ENCODE measurements at places on chromosomes 1 and 21. TPM values are rescaled to one million over a fixed set of nuclear protein-coding genes. Genes with fewer than 3 reads are reported as not detected.

- DNase-seq: no peak
Measured at GRCh38 chr21:35249636-35250035, 200.5 kb upstream of the RUNX1 start.

GRCh38 chr1:12109901-12110300 is 46.8 kb downstream of the TNFRSF8 start:
- DNase-seq: no peak

- DNase-seq: no peak
Measured at GRCh38 chr1:60037669-60038068, 35.9 kb downstream of the C1orf87 start.

- DNase-seq: no peak
Measured at GRCh38 chr1:197857477-197857876, 45.0 kb upstream of the C1orf53 start.

DNA sequence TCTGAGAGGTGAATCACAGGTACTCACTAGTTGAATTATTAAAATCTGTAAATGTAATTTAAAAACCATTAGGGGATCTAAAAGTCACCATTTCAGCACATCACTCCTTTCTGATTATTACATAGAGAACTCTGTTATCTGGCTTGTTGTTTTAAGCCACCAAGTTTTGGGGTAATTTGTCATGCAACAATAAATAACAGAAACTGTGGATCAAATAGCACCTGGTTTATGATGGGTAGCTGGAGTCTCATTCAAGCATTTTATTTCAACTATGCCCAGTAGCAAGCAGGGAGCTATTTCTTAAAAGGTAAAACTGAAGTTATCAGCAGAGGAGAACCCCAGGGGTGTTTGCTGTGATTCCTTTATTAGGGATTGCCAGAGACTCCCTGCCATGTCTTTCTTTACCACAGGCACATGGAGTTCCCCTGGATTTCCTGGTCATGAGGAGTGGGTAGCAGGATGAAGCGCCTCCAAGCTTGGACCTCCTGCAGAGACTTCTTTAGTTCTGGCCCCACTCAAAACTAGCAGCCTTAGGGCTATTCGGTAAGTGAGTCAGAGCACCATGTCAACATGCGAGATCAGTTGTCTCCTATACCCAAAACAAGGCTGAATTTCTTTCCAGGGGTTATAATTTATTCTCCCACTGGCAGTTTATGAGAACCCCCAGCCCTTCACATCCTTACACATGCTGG is 179.2 kb downstream of the GIPC2 start:
- peak; percentile 26 for DNase-seq

DNA sequence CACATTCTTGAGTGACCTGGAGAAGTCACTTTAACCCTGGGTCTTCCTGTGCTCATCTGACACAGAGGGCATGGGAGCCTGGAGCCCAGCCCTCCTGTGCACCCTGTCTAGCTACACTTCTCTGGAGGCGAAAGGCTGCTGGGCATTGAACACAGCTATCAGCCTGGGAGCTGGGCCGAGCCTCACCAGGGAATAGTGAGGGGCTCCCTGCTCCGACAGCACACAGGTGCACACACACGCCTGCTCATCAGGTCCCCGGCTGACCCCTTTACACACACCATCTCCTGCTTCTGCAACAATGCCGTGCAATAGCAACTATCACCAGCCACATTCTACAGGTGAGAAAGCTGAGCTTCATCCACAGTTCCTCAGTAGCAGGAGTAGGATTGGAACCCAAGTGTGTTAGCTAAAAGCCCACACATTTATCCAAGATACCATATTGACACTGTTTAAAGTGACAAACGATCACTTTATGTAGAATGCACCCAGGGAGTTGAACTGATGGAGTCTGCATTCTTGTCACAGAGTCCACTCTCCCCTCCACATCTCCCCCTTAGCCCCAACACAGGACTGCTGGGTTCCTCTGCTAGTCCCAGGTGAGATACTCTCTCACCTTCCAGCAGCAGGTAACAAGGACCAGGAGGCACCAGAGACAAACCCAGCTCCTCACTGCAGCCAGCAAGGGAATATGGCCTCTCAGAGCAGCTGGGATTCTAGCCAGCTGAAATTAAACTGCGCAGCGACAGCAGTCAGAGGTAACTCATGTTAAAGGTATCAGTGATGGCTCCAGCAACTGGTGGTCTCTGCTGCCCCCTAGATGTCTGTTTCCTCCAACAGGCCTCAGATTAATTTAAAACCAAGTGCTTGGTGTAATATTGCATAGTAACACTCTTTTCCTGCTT is 18.3 kb upstream of the CAPN8 start:
- DNase-seq: peak; percentile 41

DNA sequence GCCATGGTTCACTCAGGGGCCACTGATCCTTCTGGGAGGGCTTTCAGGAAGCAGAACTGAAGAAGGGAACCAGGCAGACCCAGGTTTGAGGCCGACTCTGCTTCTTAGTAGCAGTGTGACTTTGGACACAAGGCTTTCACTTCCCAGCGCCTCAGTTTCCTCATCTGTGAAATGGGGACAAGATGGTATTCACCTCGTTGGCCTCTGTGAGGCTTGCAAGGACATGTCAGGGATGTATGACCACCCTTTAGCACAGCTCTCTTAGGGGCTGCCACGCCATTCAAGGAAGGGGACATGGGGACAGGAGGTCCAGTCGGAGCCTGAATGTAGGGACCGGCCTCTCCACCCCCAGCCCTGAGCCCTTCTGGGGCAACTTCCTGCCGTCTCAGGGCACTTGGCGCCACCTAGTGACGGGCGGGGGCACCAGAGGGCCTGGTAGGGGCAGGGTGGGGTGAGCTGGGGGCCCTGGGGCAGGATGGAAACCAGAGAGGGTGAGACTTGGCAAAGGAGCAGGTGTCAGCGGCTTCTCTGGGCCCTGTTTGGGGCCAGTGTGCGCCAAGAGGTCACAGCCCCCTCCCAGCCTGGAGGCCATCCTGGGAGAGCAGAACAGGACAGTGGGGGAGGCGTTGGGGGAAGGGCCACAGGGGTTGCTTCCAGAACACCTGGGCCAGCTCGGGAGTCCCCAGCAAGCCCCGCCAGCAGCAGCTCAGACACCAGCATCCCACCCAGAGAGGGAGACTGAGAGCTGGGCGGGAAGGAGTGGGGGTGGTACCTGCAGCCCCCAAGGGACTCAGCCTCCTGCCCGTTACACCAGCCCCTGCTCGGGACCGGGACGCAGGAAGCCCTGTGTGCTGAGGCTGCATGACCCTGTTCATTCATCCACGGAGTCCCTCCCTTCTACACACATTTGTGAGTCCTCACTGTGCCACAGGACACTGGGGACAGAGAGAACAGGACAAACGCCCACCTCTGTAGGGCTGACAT is 102.5 kb upstream of the TARDBP start:
- peak; percentile 62 for DNase-seq

- peak; percentile 41 for DNase-seq
Measured at GRCh38 chr1:18256282-18257235, 149.0 kb downstream of the IGSF21 start.

- no peak for DNase-seq
Measured at GRCh38 chr1:14850563-14850962, 252.1 kb downstream of the KAZN start.

DNA sequence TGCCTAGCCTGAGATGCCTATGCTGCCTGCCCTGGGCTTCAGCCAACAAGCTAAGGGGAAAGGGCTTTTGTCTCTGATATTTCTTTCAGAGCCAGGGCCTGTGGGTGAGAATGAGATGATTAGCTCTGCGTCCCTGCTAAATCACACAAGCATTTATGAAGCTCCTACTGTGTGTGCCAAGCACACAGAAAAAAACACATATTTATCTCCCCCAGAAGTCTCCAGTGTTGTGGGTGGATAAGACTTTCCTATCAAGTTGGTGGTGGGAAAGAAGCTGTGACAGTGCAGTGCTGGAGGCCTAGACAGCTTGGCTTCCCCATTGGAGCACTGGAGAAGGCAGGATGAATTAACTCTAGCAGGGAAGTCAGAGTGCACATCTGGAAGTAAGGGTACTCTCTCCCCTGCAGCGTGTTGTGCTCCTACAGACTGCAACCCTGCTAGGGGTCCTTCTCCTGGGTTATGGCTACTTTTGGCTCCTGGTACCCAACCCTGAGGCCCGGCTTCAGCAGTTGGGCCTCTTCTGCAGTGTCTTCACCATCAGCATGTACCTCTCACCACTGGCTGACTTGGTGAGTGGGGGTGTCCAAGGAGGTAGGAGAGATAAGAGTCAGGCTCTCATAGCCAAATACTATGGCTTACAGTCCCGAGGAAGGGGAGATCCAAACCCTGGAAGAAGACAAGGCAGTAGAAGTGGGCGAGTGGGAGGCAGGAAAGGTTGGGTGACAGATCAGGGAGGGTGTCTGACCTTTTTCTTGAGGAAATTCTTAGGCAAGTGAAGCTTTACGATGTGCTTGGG is 1.7 kb downstream of the SLC50A1 start:
- DNase-seq: no peak

DNA sequence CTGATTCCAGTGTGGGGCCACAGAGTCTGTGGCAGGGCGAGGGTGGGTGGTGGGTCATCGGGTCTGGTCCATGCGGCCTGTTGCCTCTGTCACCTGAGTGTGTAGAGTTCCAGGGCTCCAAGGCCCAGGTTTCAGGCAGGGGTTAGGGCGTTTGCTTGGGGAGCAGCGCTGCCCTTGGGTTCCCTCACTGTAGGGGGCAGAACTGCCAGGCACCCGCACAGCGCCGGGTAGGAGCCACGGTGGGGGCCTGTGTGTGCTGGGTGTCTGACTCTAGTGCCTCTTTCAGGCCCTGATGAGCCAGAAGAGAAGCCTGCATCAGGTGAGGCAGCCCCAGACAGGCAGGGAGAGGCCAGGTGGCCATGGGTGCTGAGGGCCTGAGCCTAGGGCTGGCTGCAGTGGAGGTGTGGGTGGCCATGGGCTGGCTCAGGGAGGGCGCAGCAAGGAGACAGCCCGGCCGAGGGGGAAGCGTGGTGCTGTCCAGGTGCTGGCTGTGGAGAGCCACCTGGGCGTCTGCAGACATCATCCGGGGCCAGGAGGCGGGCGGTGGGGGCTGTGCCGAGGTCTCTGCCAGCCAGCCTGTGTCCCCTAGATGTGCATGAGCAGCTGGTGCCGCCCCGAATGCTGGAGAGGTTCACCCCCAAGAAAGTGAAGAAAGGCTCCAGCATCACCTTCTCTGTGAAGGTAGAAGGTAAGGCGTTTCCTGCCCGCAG is 72.3 kb downstream of the TRIM11 start:
- DNase-seq: no peak

DNA sequence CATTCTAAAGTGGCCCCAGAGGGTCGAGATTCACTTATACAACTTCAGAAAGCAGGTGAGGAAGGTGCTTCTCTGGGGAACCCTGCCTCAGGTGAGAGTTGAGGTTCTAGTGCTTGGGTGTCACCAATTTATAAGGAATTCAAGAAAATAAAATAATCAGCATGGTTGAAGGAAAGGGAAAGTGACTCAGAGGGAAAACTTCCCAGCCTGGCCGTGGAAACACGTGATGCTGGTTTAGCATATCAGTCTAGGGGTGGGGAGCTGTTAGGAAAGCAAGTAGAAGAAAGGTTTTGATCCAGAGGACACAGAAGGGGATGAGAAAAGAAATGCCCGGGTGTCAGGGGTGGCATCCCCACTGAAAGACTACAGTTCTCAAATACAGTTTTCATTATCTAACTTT is 37.7 kb upstream of the TMEM125 start:
- DNase-seq: peak; percentile 53

GRCh38 chr1:92599184-92599583 is 112.5 kb upstream of the GFI1 start:
- DNase-seq: no peak

- DNase-seq: no peak
Measured at GRCh38 chr1:89203166-89203565, 4.4 kb upstream of the GBP4 start.

GRCh38 chr1:119000371-119001180 is 12.4 kb upstream of the TBX15 start:
- no peak for DNase-seq

GRCh38 chr21:45019887-45020537 is 54.4 kb upstream of the ADARB1 start:
- DNase-seq: no peak

GRCh38 chr1:37147392-37147831 is 113.1 kb upstream of the GRIK3 start:
- peak; percentile 56 for DNase-seq

- no peak for DNase-seq
Measured at GRCh38 chr1:241408170-241408569, 51.2 kb upstream of the RGS7 start.

GRCh38 chr1:99180915-99181314 is 83.4 kb upstream of the PLPPR4 start:
- DNase-seq: no peak

GRCh38 chr1:113012149-113012548 is 56.2 kb upstream of the SLC16A1 start:
- DNase-seq: no peak

DNA sequence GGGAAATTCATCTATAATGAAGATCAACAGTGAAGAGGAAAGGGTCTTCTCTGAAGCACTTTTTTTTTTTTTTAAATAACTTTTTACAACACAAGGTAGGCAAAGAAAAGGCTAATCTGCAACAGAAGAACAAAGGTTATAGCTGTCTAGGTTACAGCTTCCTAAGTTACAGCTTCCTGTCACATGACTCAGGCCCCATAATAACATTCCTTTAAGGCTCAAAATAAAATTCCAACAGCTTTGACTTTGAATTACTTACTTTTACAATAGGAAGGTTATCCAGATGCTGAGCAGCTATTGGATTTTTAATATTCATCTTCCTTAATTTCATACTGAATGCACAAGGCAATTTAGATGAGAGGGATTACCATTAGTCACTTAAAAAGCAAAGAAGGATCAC is 40.4 kb upstream of the TMEM61 start:
- no peak for DNase-seq

DNA sequence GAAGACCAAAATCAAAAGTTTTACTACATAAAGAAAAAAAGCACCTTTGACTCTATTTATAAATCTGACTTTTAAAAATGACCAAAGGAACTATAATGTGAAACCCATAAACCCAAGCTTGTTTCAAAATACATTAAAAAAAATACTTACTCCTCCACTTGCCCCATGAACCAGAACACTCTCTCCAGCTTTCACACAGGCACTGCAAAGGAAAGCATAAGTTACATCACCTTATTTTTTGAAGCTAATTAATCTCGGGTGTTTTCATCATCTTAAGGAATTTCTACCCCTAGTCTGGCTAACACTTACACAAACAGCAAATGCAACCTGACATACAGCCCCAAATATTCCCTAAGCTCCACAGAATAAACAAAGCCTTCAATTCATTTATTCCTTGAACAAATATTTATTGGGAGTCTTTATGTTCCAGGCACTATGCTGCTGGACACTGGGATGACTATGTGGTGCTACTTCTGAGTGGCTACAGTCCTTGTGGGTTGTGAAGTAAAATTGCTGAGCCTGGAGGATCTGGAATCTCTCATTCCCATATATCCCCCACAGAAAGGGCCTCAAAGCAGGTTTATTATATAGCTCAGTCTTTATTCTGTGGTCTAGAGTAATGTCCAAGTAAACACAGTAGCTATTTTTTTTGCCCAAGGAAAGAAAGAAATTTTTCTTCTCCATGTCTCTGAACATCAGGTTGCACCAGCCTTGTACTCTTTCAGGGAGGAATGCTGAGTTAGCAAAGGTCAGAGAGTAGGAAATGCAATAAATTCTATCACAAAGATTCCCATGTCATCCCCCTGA is 18.2 kb downstream of the CRYZ start:
- DNase-seq: no peak

- no peak for DNase-seq
Measured at GRCh38 chr1:66739401-66740157, 12.7 kb upstream of the DYNLT5 start.

GRCh38 chr1:219039682-219040154 is 134.0 kb upstream of the LYPLAL1 start:
- no peak for DNase-seq

The SLC22A15 gene
- total RNA-seq: 0.74 TPM

The SPRR2F gene
- not detected for total RNA-seq

The LAPTM5 gene
- total RNA-seq: not detected

The RHD gene
- total RNA-seq: not detected

The GJC2 gene
- 0.20 TPM for total RNA-seq

The CFAP141 gene
- total RNA-seq: not detected

The MEGF6 gene
- total RNA-seq: 121 TPM

The RGS4 gene
- 10.4 TPM for total RNA-seq
